NCI-H187 (cell line): ENCODE measurements at places on chromosomes 16 and 17.

- no peak for DNase-seq
Observed at GRCh38 chr16:79716645-79717332, 116.3 kb upstream of the MAF start.

DNA sequence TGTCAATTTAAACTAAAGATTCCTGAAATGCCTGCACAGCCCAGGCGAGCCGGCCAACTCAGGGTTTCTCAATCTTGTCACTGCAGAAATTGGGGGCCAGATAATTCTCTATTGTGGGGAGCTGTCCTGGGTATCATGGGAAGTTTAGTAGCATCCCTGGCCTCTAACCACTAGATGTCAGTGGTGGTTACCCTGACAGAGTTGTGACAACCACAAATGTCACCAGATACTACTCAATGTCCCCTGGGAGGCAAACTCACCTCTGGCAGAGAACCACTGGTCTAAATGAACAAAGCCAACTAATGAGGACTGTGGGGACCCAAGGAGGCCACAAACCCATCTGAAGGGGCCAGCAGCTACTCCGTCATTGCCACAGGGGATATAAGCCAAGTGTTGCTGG, 90.9 kb downstream of the MYH11 start:
- peak; percentile 25 for DNase-seq

- no peak for DNase-seq
Observed at GRCh38 chr17:75404223-75404730, 1.2 kb downstream of the GRB2 start.

- no peak for DNase-seq
Observed at GRCh38 chr16:4505356-4506147, 29.4 kb downstream of the HMOX2 start.

DNA sequence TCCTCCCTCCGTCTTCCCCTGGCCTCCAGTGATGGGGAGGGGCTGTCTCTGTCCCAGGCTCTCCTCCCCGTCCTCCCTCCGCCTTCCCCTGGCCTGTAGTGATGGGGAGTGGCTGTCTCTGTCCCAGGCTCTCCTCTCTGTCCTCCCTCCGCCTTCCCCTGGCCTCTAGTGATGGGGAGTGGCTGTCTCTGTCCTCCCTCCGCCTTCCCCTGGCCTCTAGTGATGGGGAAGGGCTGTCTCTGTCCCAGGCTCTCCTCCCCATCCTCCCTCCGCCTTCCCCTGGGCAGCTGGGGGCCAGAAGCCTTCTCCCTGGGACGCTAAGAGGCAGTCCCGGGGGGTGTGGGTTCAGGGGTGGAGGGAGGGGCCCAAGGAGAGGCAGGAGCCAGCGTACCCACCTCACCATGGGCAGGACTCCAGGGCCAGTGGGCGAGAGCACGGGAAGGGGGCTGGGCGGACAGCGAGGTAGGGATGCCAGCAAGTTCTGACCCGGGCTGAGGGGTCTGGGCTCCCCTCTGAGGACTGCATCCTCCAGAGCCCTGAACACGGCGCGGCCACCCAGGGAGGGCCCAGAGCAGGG, 14.8 kb downstream of the UTS2R start:
- no peak for DNase-seq

DNA sequence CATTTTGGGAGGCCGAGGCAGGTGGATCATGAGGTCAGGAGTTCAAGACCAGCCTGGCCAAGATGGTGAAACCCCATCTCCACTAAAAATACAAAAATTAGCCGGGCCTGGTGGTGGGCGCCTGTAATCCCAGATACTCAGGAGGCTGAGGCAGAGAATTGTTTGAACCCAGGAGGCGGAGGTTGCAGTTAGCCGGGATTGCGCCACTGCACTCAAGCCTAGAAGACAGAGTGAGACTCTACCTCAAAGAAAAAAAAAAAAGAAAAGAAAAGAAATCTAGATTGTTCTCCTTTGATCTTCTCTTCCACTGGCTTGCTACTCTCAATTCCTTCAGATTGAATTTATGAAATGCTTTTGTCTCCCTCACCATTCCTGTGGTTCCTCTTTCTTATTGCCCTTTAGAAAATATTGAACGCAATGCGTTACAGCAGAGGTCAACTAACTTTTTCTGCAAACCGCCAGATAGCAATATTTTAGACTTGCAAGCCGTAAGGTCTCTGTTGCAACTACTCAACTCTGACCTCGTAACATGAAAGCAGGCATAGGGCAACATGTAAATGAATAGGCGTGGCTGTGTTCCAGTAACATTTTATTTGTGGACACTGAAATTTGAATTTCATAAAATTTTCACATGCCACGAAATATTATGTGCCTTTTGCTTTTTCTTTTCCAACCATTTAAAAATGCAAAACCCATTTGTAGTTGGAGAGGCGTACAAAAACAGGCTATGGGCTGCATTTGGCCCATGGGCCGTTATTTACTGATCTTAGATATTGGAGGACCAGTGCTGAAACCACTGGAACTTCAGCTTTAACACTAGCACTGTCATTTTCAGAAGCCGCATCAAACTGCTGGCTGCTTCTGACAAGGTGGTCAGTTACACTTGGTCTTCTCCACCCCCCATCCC, 24.8 kb downstream of the PITPNC1 start:
- no peak for DNase-seq

GRCh38 chr16:57572978-57573728, 30.7 kb downstream of the ADGRG5 start:
- DNase-seq: no peak

GRCh38 chr16:68069511-68070248, 15.5 kb upstream of the NFATC3 start:
- DNase-seq: no peak

- no peak for DNase-seq
Observed at GRCh38 chr17:39813631-39814030, 50.5 kb downstream of the IKZF3 start.

DNA sequence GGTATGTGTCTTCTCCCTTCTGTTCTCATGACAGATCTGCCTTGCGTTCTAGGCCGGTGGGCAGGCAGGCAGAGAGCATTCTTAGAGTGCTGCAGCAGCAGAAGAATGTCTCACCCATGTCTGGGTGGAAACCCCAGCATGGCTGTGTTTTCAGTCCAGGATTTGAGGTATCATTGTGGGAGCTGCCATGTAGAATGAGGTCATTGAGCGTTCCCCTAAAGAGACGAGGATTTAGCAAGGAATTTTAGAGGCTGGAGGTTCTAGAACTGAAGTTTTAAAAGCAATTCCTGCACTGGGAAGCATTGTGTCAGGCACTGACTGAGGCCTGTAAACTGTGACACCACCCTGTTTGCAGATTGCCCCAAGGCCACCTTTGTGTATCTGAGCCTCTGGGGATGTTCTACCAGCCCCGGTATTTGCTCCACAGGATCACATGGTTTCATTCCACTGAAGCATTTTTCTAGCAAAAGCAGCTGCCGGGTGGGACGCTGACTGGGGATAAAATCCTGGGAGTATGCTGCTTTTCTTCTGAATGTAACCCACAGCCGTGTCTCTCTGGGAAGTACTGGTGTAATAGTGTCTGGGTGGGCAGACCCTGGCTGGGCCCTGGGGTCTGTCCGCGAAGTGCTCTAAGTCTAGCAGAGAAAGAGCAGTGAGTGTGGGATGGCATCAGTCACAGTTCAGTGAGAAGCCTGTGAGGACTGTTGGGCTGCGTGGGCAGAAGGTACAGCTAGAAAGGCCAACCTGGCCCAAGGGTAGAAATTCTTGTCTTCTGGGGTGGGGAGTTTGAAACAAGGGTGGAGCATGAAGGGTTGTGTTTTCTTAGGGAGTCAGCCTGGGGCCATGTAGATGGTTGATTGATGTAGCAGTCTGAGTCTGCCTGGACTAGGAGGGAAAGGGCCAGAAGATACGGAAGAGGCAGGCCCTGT, 30.2 kb downstream of the PLCD3 start:
- DNase-seq: no peak

GRCh38 chr16:6689643-6690042, 643.0 kb upstream of the RBFOX1 start:
- DNase-seq: no peak

DNA sequence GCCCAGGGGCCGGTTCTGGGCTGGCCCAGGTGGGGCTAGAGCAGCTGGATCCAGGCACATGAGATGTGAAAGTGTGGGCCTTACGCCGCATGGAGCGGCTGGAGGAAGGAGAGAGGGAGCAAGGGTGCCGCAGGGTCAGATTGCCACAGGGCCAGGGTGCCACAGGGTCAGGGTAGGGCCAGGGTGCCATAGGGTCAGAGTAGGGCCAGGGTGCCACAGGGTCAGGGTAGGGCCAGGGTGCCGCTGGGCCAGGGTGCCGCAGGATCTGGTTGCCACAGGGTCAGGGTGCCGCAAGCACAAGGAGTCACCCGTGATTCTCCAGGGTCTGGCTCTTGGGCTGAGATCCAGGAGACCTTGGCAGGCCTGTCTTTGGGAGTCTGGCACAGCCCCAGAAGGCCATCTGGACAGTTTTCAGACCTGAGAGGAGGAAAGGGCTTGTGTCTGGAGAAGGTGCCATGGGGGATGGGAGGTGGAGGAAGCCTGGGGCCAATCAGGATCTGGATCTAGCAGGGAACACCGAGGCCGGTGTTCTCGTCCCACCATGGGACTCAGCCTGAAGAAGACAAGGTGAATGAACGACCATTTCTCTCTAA, 13.1 kb upstream of the LASP1NB start:
- DNase-seq: no peak

GRCh38 chr17:75773121-75773807, 8.3 kb upstream of the GALK1 start:
- no peak for DNase-seq

DNA sequence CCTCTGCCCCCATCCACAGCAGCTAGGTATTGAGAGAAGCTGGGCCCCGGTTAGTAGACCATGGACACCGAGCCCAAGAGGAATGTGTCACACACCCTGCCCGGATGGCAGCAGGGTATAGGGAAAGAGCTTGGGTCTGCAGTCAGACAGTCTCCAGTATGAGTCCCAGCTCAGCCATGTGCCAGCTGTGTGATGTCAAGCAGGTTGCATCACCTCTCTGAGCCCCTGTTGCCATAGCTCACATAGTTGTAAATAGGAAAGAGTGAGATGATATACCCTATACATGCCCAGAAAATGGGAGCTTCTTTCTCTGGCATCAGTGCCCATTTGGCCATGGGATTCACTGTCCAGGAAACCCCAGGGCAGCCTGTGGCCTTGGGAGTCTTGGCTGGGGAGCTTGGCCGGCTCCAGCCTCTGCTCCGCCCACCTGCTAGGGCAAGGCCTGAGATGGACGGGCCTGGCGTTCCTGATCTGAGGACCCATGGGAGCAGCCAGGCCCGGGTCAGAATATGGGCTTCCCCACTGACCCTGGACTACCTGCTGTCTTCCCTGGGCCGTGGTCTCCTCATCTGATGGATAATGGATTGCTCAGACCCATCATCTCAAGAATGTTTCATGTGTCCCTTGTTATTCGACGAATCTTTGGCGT, 13.2 kb downstream of the CD300LG start:
- DNase-seq: no peak

DNA sequence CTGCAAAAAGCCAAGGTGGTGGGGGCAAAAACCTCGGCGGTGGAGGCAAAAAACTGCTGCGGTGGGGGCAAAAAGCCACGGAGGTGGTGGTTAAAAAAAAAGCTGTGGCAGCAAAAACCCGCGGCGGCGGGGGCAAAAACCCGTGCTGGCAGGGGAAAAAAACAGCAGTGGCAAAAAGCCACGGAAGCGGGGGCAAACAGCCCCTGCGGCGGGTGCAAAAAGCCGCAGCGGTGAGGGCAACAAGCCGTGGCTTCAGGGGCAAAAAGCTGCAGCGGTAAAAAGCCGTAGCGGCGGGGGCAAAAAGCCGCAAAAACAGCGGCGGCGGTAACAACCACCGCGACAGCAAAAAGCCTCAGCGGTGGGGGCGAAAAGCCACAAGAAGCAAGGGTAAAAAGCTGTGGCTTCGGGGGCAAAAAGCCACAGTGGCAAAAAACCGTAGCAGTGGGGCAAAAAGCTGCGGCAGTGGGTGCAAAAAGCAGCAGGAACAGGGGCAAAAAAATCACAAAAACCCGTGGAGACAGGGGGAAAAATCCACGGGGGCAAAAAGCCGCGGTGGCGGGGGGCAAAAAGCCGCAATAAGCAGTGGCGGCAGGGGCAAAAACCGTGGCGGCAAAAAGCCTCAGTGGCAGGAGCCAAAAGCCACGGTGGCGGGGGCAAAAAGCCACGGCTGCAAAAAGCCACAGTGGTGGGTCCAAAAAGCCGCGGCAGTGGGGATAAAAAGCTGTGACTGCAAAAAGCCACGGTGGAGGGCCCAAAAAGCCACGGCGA, 193.7 kb downstream of the SHCBP1 start:
- no peak for DNase-seq

- DNase-seq: no peak
Observed at GRCh38 chr17:79948406-79948944, 87.2 kb downstream of the TBC1D16 start.

- peak; percentile 87 for DNase-seq
Observed at GRCh38 chr17:74453665-74454196, 12.7 kb upstream of the CD300A start.

DNA sequence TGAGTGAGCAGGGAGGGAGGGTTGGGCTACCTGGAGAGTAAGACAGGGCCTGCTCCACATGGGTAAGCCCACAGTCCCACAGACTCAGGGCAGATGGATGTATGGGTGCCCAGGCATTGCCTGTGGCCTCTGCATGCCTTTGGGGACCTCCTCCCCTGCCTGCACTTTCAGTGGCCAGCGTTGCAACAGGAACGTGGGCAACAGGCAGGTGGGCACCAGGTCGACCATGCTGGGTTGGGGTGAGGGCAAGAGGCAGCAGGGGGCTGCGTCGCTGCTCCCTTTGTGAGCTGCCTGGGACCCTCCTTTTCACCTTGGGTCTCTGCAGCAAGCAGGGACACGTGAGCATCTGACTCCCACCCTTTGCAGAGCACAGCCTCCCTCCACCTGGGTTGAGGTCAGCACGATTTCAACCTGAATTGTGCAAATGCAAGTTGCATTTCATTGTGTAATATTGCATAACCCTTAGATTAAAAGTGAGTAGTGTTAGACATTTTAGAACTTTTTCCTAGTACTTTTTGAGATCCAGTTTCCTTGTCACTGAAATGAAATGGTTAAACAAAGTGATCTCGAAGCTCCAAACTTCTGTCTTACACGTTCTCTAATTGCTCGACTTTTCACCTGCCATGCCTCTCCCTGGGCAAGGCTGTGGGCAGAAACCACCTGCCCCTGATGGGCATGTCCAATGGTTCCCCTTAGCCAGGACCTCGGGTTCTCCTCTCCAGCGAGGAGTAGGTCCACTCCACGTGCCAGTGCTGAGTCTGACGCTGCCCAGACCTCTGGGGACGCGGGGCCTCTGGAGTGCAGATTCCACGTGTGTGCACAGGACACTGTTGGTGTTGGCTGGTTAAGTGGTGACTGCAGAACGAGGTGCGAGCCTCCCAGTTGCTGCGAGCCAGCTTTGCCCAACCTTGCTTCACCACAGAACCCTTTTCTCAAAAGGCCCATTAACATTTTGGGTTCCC, 32.9 kb upstream of the IL17C start:
- no peak for DNase-seq

DNA sequence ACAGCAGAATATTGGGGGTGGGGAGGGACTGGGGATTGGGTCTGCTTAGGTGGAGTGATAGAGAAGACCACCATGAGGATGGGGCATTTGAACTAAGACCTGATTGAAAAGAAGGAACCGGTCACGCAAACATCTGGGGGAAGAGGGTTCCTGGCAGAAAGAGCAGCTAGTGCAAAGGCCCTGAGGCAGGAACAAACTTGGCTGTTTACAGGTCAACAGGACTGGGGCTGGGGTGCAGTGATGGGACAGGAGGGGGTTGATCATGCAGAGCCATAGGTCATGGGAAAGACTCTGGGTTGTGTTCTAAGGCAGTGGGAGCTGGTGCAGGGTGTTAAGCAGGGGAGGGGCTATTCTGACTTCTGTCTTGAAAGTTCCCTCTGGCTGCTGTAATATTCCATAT, 1.9 kb downstream of the DRG2 start:
- no peak for DNase-seq
